ENCODE measurements at places on chromosomes 3 and 15.

DNA sequence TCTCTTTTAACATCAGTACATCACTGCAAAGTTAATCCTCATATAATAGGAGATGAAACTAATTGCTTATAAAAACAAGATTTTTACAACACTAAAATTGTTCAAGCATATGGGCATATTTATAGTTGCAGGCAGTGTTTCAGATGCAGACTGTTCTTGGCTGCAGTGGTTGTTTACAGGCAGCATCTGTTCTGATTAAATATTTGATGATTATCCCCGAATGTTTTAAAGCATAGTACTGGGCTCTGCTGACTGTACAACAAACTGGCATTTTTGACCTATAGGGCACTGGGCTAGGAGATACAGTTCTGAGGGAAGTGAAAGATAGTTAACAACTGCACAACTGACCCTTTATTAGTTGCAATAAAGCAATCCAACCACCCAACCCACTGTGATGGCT lies 113.6 kb downstream of the UBE3A start:
- no peak for DNase-seq

DNA sequence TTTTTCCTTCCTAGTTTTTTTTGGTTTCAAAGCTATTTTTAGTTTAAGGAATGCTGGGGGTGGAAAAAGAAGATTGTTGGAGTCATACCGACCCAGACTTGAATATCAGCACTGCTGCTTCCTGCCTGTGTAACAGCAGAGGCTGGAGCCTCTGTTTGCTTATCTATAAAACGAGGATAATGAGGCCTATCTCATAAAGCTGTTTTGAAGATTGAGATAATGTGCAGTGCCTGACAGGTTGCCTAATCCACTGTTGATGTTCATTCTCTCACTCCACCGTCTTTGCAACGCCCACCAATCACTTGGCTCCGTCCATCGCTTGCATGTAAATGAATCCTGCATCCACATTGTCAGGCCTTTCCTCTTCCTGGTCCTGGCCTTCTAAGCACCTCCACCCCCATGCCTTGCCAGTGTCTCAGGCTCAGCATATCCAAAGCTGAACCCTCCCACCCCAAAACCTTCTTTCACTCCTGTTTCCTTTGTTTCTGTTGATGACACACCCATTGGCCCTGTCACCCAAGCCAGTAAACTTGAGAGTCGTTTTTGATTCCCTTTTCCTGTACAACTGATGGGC lies 94.9 kb downstream of the MEX3B start:
- DNase-seq = no peak

GRCh38 chr3:109313061-109313460 lies 3.3 kb downstream of the DPPA2 start:
- DNase-seq = no peak

DNA sequence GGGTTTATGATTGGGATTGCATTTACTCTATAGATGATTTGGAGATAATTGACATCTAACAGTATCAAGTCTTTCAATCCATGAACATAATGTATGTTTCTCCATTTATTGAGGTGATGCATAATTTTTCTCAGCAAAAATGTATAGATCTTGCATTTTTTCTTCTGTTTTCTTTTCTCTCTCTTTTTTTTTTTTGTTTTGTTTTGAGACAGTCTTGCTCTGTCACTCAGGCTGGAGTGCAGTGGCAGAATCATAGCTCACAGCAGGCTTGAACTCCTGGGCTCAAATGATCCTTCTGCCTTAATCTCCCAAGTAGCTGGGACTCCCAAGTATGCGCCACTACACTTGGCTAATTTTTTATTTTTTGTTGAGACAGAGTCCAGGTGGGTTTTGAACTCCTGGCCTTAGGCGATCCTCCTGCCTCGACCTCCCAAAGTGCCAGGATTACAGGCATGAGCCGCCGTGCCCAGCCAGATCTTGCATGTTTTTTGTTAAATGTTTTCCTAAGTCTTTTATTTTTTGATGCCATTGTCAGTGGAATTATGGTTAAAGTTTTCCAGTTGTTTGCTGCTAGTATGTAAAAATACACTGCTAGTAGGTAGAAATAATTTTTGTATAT lies 3.1 kb downstream of the LMLN start:
- no peak for DNase-seq

DNA sequence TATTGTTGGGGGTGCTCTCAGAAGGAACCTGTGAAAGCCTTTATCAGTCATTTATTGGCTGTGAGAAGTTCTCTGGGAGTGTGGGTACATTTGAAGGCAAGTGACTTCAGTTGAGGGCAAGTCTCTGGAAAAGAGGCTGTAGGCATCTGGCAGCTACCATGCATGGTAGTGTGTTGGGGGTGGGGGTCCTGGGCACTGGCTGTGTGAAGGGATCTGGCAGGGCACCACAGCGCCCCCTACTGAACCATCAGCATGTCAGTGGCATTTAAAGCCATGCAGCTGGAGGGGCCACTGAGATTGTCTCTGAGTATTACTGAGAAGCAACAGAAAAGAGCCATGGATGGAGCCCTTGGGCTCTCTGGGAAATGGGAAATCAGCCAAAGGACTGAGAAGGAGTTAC lies 30.6 kb downstream of the CRTAP start:
- DNase-seq = no peak

DNA sequence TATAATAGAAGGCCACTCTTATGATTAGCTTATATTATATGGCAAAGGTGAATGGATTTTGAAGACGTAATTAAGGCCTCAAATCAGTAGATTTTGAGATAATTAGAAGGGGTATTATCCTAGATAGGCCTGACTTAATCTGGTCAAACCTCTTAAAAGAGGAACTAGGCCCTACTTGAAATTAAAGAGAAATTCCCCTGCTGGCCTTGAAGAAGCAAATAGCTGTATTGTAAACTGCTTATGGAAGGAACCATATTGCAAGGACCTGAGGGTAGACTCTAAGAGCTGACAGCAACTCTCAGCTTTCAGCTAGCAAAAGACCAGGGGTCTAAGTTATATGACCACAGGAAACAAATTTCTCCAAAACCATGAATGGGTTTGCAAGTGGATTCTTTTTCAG lies 219.0 kb upstream of the ONECUT1 start:
- DNase-seq = no peak

- no peak for DNase-seq
Observed at GRCh38 chr3:117136003-117136402, 426.4 kb downstream of the TUSC7 start.

- no peak for DNase-seq
Observed at GRCh38 chr3:29934751-29935150, 653.9 kb downstream of the RBMS3 start.

DNA sequence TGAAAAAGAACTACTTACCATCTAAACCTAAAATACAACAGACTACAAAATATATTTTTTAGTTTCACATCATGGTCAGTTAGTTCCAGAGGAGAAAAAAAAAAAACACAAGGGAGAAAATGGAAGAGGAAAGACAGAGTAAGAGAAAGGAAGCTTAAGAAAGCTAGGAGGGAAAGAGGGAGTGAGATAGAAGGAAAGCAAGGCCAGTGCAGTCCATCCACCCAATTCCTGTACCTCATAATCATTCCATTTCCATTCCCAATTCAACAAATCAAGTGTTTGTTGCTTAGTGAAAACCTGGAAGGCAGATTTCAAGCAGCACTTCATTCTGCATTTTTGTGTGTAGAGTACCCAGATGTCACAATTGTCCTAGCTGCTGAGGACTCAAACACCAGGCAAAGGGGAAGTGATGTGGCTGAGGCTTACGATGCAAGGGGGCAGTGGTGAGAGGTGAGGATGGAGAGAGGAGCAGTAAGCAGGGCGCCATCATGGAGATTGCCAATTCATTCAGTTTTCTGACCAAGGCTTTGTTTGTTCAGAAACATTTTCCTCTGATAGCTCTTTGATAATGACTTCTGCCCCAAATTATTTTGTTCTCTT lies 83.6 kb upstream of the GSK3B start:
- DNase-seq = no peak

- DNase-seq = no peak
Observed at GRCh38 chr15:44654858-44655257, 8.6 kb downstream of the SPG11 start.

- no peak for DNase-seq
Observed at GRCh38 chr3:5122741-5123706, 932 bp downstream of the ARL8B start.

DNA sequence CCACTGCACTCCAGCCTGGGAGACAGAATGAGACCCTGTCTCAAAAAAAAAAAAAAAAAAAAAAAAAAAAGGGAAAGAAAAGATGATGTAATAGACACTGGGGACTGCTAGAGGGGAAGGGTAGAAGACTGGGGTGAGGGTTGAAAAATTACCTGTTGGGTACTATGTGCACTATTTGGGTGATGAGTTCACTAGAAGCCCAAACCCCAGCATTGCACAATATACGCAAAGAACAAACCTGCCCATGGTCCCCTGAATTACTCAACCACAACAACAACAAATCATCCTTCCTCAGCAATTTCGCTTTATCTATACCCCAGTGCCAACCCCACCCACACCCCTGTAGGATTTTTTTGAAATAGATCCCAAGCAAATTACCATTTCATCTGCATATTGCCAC lies 13.5 kb downstream of the NIPA1 start:
- no peak for DNase-seq

DNA sequence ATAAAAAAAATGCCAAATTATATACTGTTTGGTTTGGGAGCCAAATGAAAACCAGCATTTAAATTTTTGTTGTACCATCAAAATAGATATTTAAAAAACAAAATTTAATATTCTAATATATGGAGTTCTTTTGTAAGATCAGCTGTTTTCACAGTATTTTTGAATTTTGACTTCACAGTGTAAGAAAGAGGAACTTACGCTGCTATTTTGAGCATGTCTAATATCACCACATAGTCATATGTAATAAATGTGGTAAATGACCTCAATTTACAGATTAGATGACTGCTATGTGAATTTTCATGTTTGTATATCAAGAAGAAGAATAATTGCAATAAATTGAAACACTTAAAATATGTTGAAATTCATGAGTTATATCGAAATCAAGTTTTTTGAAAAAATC lies 189.6 kb downstream of the ARRDC4 start:
- no peak for DNase-seq

GRCh38 chr3:66738625-66739365 lies 238.0 kb upstream of the LRIG1 start:
- DNase-seq = no peak

DNA sequence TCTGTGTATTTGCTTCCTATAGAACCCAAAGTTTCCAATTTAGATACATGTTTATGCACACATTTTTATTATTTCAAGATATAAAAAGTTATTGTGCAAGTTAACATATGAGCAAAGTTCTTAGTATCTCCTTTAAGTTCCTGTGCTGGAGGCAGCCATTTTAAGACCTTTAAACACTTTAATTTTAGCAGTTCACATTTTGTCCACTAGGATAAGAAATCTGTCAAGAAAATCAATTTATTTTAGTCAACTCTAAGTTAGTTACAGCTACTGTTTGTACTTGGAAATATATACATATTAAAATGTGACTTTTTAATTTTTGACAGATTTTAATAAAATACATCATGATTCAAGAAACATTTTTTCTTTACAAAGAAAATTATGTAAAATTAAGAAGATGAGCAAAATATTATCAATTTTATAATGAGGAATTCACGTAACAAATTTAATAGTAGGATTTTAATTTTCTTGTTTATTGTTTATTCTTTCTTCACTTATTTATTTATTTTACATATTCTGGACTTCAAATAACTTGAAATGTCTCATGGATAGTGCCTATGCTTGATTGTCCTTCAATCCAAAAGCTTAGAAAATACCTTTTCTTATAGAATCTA lies 402.6 kb upstream of the GBE1 start:
- DNase-seq = no peak

- DNase-seq = no peak
Observed at GRCh38 chr3:21067031-21067813, 683.8 kb downstream of the ZNF385D start.

- no peak for DNase-seq
Observed at GRCh38 chr15:97868981-97869380, 91.5 kb upstream of the ARRDC4 start.

GRCh38 chr15:71261909-71262308 lies 146.6 kb downstream of the THSD4 start:
- no peak for DNase-seq

DNA sequence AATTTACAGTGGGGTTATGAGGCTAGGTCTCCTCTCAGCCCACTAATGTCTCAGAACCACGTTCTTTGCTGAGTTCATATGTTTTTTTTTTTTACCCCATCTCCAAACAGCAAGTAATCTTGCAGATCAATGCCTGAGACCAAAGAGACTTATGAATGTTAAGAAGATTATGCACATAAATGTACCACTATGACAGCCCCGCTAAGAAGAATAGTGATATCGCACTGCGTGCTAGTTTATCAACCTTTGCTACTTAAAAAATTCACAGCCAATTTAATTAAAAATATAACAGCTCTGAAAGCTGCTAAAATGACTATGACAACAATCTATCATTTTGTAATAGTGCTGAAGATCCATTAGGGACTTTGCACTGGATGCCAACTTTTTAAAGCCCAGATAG lies 739.0 kb upstream of the CFAP20DC start:
- DNase-seq = no peak

GRCh38 chr15:93348711-93349545 lies 259.9 kb upstream of the RGMA start:
- DNase-seq = no peak

DNA sequence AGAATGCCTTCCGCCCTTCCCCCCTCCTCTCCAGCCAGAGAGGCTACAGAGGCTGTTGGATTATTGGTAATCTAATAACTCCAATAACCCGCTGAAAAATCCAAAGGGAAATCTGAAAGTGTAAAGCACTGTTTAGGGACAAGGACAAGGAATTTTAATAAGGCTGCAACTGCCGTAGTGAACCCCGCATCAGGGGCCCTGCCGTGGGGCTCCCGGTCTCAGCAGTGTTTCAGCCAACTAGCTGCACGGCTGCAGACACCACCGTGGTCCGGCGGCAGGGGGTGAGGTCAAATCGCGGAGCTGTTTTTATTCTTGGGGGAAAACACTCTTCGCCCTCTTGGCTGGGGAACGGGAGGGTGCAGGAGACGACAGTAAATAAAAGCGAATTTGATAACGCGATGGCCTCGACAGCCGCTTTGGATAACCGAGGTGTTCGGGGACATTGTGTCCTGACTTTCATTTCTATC lies 6.1 kb downstream of the BCL6 start:
- DNase-seq = no peak

DNA sequence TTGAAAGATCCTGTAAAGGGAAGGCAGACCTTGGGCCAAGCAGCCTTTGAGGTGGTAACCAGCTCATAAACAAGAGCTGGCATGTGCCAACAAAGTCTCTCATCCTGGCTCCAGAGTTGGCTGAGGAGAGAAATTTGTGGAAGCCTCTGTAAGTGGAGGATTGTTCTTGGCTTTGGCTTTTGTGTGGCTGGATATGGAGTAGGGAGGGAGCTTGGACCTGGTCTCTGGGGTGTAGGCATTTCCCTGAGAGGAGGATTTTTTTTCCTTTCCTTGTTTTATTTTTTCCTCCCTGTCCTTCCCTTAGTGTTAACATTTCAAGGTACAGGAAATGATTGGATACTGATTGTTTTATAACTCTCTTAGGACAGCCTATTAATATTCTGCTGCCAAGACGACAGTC lies 60.8 kb downstream of the ZNF609 start:
- DNase-seq = no peak

- DNase-seq = no peak
Observed at GRCh38 chr3:133776794-133777438, 28.7 kb upstream of the SRPRB start.
